ENCODE measurements at places on chromosomes 1 and 21.

DNA sequence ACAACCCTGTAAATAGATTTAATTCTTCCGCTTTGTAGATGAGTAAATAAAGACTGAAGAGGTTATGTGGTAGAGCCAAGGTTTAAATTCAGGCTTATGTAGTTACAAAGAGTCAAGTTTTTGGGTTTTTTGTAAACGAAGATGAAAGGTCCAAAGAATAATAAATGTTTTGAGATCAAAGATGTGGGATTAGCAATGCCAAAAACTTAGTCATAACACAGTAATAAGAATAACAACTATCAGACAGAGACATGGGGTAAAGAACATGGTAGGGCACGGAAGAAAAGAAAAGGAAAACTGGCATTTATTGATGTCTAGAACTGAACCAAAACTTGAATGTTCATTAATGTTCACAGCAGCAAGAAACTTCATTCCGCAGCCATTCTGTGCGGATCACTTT lies 42.9 kb downstream of the EXTL2 start:
- no peak for DNase-seq

GRCh38 chr1:48055876-48056764 lies 58.9 kb upstream of the TRABD2B start:
- DNase-seq: no peak

DNA sequence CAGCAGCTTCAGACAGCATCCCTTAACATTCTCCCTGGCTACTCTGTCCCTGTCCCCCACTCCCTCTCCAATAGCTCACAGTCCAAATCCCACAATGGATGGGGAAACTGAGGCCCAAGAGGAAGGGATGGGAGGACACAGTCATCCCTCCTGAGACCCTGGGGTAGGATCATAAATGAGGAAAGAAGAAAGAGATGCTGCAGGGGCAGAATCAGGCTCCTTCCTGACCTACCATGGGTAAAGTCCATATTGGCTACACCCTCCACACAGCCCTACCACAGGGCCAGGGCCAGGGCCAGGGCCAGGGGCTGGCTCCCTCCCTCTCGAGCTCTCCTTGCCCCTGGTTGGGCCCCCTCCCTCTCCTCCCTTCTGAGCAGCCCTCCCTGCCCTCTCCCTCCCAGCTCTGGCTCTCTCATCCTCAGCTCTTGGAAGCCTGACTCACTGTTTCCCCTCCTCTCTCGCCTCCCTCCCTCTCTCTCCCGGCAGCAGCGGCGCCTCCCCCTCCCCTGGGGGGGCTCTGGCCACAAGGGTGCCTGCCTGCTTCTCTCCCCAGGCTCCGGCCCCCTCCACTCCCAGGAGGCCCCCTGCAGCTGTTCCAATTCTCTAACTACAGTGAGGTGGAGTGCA lies 4.9 kb downstream of the AHDC1 start:
- no peak for DNase-seq

GRCh38 chr1:167175901-167176300 lies 44.8 kb upstream of the POU2F1 start:
- DNase-seq: no peak

DNA sequence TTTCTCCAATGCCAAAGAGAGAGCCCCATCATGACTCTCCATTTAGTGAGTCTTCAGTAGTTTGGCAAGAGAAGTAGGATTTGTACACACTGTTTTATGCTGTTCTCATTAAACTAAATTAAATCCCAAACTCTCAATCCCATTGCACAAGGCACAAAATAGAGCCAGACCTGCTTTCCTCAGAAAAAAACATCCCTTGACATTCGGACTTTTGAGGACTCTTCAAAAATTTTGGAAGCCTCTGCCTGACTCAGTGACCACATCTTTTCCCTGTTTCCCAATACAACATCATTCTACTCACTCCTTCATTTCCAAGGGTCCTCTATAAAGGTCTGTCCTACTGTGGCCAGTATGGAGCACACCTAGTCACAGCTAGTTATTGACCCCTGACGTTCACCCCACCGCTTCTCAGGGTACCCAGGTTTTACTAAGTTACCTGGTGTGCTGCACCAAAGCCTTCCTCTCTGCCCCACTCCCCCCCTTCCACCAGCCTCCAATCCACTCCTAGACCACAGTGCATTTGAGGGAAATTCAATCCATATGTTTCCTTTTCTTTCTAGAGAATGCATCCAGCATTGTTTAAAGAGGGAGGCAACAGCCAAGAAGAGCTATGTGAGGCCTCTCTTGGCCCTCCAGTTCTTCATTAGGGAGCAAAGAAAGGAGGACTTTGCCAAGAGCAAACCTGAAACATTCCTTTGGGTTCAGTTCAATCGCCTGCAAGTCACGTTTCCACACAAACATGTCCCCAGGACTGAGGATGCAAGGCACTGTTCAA lies 428.7 kb downstream of the PLPP3 start:
- DNase-seq: no peak

DNA sequence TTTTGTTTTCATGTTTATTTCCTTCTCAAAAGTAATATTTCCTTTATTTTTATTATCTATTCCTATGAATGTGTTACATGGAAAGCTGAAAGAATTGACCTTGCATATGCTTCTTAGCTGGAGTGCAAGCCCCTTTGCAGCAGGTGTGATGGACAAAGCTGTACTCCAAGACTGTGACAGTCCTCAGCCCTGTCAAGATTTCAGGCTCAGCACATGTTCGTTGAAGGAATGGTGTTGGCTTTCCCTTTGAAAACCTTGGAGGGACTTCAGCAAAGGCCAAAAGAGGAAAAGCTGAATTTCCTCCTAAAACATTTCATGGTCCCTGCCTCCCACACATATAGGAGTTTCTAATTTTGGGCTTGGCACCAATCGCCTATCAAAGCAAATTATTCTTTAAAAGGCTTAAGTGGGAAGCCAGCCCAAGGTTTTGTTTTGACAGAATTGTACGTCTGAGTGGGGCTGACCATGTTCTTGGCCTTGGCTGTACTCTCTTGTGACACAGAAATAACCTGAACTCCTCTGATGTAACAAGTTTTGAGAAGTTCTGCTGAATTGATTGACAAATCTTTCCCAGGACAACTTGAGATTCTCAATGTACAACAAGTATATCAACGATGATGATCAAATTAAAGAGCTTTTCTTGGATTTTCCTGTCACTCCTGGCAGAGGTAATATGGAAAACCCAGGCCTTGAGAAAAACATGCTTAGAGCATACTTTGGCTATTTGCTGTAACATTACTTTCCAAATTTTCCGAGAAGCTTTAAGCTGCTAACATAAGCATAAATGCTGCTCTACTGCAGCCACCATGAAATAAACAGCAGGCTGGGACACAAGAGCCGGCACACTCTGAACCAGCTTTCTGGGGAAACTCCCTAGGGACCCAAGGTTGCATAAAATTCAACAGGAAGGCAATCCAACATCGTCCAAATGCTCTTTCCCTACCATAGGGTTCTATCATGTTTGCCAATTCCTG lies 135.7 kb upstream of the ZNF648 start:
- DNase-seq: no peak

- no peak for DNase-seq
These were observed 646.3 kb downstream of the KIF26B start for GRCh38 chr1:245800901-245801605.

GRCh38 chr1:83964153-83964552 lies 34.8 kb downstream of the TTLL7 start:
- no peak for DNase-seq

DNA sequence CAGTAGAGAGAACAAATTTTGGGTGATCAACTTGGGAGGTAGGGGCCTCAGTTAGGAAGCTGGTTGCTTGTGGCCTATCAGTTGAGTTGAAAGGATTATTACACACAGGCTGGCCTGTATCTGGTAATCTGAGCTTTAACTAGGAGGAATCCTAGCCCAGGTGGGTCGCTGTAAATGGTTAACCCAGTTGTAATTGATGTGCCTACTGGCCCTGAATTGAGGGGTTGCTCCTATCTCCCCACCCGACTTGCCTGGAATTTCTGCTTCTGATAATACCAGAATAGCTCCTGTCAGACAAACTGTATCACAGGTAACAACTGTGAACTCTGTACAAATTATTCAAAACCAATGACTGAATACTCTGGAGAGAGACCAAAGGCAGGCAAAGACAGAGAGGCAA lies 210.4 kb upstream of the RUNX1 start:
- no peak for DNase-seq

- DNase-seq: no peak
These were observed 2133.0 kb downstream of the NCAM2 start for GRCh38 chr21:23131177-23131576.

GRCh38 chr1:41053316-41053715 lies 31.8 kb upstream of the SLFNL1 start:
- no peak for DNase-seq

GRCh38 chr21:20617130-20617529 lies 381.1 kb upstream of the NCAM2 start:
- no peak for DNase-seq

- DNase-seq: no peak
These were observed 126.2 kb downstream of the SIK1 start for GRCh38 chr21:43300496-43301408.

DNA sequence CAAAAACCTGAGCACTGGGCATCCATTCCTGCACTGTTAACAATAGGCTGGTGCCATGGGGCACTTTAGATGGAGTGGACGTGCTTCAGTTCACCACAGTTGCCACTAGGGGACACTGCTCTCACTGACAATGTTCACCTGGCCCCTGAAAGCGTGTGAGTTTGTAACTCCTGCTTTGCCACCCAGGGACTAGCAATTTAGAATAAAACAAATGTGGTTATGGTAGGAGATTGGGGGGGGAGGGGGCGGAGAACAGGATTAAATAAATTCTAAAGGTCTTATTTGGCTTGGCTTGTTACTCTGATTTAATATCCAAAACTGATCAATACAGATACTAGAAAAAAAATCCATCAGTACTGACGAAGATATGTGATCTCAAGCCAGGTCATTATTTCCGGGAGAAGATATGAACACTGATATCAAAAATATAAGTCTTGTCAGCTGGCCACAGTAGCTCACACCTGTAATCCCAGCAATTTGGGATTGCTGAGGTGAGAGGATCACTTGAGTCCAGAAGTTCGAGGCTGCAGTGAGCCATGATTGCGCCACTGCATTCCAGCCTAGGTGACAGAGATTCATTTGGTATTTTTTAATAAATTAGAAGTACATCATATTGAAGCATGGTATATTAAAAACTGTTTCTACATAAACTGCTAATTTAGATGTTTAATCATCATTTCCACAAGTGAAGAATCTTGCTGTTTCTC lies 23.2 kb downstream of the INTS7 start:
- no peak for DNase-seq

GRCh38 chr1:74530892-74531291 lies 18.5 kb upstream of the LRRC53 start:
- no peak for DNase-seq

- DNase-seq: no peak
These were observed 100.7 kb upstream of the PDE4B start for GRCh38 chr1:65691972-65692371.

DNA sequence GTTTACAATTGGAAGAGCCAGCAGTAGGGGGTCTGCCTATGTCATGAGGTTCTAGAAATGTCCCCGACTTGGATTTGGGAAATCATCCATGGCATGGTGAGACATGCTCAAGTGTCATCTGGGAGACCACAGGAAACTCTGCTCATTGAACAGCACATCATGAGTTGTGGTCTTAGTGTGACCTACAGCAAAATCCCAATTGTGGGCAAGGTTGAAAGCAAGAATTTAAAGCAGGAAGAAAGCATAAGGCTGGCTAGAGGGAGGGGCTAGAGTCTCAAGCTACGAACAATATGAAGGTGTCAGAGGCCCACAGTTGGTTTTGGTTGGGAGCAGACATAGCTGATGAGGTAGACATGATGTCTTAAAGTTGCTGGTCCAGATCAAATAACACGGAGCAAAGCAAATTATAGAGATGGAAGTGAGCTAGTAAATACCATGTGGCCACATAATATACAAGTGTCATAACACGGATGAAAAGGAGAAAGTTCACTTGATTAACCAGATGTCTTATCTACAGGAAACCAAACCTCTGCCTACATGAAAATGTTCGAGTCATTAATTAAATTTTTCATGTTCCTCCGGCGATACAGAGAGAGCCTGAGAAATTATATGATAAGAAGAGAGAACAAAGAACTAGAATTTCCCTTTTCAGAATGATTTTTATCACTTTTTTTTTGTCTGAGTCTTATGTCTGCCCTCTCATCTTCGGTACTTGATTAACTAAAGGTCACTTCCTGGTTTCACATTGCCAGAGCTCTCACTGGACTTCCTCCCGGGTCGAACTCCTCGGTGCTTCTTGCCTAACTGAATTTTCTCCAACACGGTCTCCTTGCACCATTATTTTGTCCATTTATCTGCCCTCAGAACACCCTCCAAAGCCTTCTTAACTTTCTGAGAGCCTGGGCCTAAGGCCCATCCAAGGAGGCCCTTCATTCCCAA lies 67.5 kb upstream of the DUSP10 start:
- DNase-seq: no peak
